Myocyte (in vitro differentiated cells): ENCODE measurements at places on chromosomes 7 and 10. TPM values are rescaled to one million over a fixed set of nuclear protein-coding genes. Genes with fewer than 3 reads are reported as not detected.

OR9A2 gene
- not detected in 2 replicates for total RNA-seq

ATRNL1 gene
- 5.6 and 8.4 TPM in 2 replicates for total RNA-seq

ZNF853 gene
- 1.0 and 1.9 TPM in 2 replicates for total RNA-seq

PALD1 gene
- total RNA-seq: 0.21 and 0.31 TPM in 2 replicates

ADIRF gene
- 0.57 and 1.3 TPM in 2 replicates for total RNA-seq

MMD2 gene
- not detected in 2 replicates for total RNA-seq

NET1 gene
- total RNA-seq: 20.2 and 31.6 TPM in 2 replicates

NEUROG3 gene
- total RNA-seq: 0.27 TPM in 1 of 2 replicates, not detected in the other

ZYX gene
- 80.1 and 82.6 TPM in 2 replicates for total RNA-seq

C10orf67 gene
- total RNA-seq: not detected in 2 replicates

LRRC4 gene
- 1.3 and 1.7 TPM in 2 replicates for total RNA-seq

LRIT1 gene
- 0.11 TPM in 1 of 2 replicates, not detected in the other for total RNA-seq

CTAGE15 gene
- 0.10 and 0.37 TPM in 2 replicates for total RNA-seq

LIPM gene
- total RNA-seq: not detected in 2 replicates

MSMB gene
- not detected in 2 replicates for total RNA-seq

MLLT10 gene
- 15.5 and 20.4 TPM in 2 replicates for total RNA-seq
